Bone marrow (tissue), 2 donors: ENCODE measurements at places on chromosomes 12 and 14.

DNA sequence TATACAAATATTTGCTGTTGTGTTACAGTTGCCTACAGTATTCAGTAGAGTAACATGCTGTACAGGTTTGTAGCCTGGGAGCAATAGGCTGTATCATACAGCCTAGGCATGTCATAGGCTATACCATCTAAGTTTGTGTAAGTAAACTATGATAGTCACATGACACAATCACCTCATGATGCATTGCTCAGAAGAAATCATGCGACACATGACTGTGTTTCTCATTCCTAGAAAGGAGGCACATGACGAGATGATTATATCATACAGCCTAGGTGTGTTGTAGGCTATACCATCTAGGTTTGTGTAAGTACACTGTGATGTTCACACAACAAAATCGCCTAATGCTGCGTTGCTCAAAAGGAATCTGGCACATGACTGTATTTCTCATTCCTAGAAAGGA lies 31.9 kb downstream of the NOPCHAP1 start:
- no peak for DNase-seq

- DNase-seq, result peak; percentile 6
Observed at GRCh38 chr12:51593539-51593938, 2.5 kb downstream of the SCN8A start.

GRCh38 chr12:65279369-65280112 lies 1.1 kb downstream of the MSRB3 start:
- peak; percentile 13 for DNase-seq

DNA sequence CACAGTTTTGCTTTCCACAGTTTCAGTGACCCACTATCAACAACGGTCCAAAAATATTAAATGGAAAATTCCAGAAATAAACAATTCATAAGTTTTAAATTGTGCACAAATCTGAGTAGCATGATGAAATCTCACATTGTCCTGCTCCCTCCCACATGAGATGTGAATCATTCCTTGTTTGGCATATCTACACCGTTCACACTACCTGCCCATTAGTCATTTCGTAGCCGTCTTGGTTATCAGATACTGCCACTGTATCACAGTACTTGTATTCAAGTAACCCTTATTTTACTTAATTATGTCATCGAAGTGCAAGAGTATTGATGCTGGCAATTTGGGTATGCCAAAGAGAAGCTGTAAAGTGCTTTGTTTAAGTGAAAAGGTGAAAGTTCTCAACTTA lies 145.3 kb downstream of the SLC5A8 start:
- no peak for DNase-seq

DNA sequence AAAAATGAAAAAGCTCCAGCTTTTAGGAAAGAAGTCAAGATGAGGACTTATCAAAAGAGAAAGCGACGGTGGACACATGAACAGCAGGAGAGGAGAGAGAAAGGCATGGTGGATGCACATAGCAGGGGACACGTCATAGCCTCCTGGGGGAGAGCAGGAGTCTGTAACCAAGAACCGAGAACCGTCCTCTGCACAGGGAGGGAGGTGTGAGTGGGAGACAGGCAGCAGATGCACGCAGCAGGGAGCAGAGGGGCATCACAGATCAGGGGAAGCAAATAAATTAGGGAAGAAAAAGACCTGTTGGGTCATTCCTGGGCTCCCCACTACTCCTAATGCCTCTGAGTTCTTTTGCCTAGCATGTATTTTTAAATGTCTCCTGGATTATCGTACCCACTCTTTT lies 138.1 kb upstream of the RMST start:
- DNase-seq, result no peak

- no peak for DNase-seq
Observed at GRCh38 chr12:128305336-128305892, 38.4 kb downstream of the TMEM132C start.
